Natural killer cell treated with Interleukin-12 subunit alpha and Interleukin-12 subunit beta and Interleukin-15 and Interleukin-18, amount 100 ng/mL, for 72 hours (primary cell): ENCODE measurements at places on chromosomes 7 and 10. TPM values are rescaled to one million over a fixed set of nuclear protein-coding genes. Genes with fewer than 3 reads are reported as not detected.

Gene PRSS37
- total RNA-seq = not detected

- H3K27me3 ChIP-seq = peaks cover 6% of the 10 kb centered on the region
- H3K4me1 ChIP-seq = no peaks in the 10 kb centered on the region
- no peak for DNase-seq
- H3K4me3 ChIP-seq = no peak overlapping the region
- no peak overlapping the region for H3K27ac ChIP-seq
- no peaks in the 10 kb centered on the region for H3K36me3 ChIP-seq
Observed at GRCh38 chr10:127234306-127234800, 38.0 kb upstream of the INSYN2A start.

GRCh38 chr7:128713794-128714193 lies 25.4 kb upstream of the CALU start:
- no peak overlapping the region for H3K4me3 ChIP-seq
- H3K27me3 ChIP-seq = peaks cover 18% of the 10 kb centered on the region
- H3K36me3 ChIP-seq = no peaks in the 10 kb centered on the region
- no peak overlapping the region for H3K27ac ChIP-seq
- no peaks in the 10 kb centered on the region for H3K4me1 ChIP-seq

Gene LBX1
- total RNA-seq = not detected

Gene SPACDR
- total RNA-seq = 4.2 TPM

DNA sequence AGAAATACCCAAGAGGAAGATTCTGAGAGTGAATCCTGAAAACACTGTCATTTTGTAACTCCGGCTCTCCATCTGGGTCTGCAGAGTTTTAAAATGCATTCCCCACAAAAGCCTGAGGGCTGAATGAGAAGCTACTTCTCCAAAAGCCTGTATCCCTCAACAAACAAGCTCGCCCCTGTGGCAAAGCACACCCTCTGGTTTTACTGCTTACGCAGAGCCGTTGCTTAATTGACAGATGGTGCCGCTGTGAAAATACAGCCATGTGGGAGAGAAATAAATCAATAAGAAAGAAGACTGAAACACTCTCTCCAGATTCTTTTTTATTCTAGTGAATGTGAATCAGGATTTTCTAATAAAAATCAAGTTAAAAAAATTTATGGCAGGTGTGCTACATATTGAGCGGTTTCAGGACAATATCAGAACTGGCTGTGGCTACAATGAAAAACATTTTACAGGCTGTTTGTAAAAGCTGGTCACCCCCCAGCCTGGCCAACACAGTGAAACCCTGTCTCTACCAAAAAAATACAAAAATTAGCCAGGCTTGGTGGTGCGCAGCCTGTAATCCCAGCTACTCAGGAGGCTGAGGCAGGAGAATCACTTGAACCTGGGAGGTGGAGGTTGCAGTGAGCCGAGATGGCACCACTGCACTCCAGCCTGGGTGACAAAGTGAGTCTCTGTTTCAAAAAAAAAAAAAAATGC lies 32.5 kb downstream of the C7orf33 start:
- no peak overlapping the region for H3K27ac ChIP-seq
- H3K4me1 ChIP-seq = peaks cover 33% of the 10 kb centered on the region
- no peak overlapping the region for H3K4me3 ChIP-seq
- peaks cover 13% of the 10 kb centered on the region for H3K36me3 ChIP-seq
- no peak for DNase-seq
- peaks cover 64% of the 10 kb centered on the region for H3K27me3 ChIP-seq

GRCh38 chr10:105148921-105149320 lies 507.8 kb downstream of the SORCS3 start:
- DNase-seq = no peak
- H3K27me3 ChIP-seq = no peaks in the 10 kb centered on the region
- no peaks in the 10 kb centered on the region for H3K36me3 ChIP-seq
- H3K4me1 ChIP-seq = no peaks in the 10 kb centered on the region
- no peak overlapping the region for H3K4me3 ChIP-seq

DNA sequence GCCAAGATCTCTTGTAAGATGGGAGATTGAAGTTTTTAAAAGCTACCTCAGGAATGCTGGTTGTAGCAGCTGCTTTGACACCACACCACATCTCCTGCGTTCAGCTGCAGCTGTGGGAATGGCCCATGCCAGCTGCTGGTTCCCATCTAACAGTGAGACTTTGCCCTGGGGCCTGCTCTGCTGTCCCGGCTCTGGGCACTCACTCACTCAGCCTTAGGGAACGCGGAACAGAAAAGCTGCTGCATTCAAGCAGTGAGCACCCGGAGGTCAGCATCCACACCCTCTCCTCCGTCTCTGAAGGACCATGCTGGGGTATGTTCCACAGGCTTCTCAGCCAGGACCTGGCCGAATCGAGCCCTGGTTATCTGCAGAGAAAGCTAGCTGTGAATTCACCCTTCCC lies 197.1 kb upstream of the CXCL12 start:
- H3K4me1 ChIP-seq = no peaks in the 10 kb centered on the region
- H3K27ac ChIP-seq = no peak overlapping the region
- no peak overlapping the region for H3K4me3 ChIP-seq
- no peak for DNase-seq

DNA sequence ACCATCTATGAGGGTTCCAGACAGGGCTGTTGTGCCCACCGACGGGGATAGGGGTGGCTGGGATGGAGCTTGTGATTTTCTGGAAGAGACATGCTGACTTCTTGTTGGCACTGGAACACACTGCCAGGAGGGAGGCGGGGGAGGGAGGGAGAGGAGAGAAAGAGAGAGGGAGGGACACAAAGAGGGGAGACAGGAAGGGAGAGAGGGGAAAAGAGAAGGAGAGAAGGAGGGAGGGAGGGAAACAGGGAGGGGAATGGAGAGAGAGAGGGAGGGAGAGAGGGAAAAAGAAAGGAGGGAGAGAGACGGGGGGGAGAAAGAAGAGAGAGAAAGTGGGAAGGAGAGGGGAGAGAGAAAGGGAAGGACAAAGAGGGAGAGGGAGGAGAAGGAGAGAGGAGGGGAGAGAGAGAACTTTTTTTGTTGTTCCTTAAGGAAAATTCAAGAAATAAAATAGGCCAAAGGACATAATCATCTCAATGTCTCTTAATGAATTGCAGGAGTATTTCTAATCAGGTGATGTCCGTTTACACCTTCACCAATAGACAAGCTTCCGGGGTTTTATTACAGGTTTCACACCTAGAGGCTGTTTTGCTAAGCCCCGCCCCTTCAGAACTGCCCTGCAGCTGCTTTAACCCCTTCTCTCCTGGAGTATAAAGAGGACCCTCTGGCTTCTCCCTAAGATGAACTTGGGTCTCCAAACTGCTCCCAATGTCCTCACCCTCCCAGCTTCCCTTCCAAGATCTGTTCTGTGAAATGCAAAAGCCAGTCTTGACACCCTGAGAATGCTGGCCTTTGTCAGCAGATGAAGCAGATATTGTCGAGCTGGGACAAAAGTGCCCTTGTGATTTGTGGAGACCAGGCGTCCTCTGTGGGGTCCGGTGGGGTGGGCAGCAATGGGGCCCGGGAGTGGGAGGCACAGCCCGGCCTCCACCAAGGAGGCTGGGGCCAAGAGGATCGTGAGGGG lies 82.0 kb upstream of the GTF2IRD1 start:
- H3K36me3 ChIP-seq = no peaks in the 10 kb centered on the region
- DNase-seq = no peak
- no peak overlapping the region for H3K4me3 ChIP-seq
- H3K4me1 ChIP-seq = peaks cover 11% of the 10 kb centered on the region
- no peak overlapping the region for H3K27ac ChIP-seq
- no peaks in the 10 kb centered on the region for H3K27me3 ChIP-seq

DNA sequence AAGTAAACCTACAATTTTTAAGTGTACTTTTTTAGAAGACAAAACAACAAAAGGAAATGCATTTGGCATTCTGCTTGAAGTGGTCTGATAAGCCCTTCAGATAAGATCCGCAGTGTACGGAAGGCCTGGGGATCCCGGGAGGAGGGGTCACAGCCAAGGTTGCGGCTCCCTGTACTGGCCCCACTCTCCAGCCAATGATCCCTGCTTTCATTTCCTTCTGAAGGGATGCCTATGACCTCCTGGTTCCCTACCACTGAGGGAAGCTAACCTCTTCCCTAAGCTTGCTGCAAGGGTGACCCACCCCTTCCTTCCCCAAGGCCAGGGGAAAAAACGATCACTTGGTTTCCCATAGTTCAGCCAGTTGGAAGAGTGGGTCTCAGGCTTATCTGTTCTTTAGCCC lies 5.3 kb downstream of the DENND2A start:
- H3K36me3 ChIP-seq = no peaks in the 10 kb centered on the region
- DNase-seq = no peak
- no peak overlapping the region for H3K4me3 ChIP-seq
- peaks cover 36% of the 10 kb centered on the region for H3K27me3 ChIP-seq

Gene FAM241B
- 1.1 TPM for total RNA-seq

DNA sequence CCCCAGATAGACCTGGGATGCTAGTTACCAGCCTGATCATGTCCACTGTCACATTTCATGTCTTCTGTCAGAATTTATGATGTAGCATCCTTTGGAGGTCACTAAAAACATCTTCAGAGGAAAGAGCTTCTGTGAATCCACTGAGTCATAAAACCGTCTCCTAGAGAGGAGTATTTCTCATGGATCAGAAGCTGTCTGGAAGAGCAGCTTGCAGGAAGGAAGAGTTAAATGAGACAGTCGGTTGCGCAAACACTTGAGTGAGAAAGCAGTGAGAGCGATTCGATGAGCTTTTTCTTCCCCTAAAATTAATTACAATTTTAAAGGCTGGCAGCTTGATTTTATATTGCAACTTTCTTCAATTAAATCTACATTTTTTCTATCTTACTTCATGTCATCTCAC lies 47.2 kb upstream of the WDR11 start:
- H3K4me3 ChIP-seq = no peak overlapping the region
- H3K27me3 ChIP-seq = peaks cover 10% of the 10 kb centered on the region
- H3K27ac ChIP-seq = no peak overlapping the region
- DNase-seq = no peak
- no peaks in the 10 kb centered on the region for H3K4me1 ChIP-seq

Gene ARHGAP21
- 25.7 TPM for total RNA-seq

Gene SCART1
- 2.0 TPM for total RNA-seq

GRCh38 chr10:103751667-103752290 lies 103.6 kb downstream of the SH3PXD2A start:
- DNase-seq = no peak
- no peaks in the 10 kb centered on the region for H3K27me3 ChIP-seq
- no peaks in the 10 kb centered on the region for H3K36me3 ChIP-seq

- peak overlapping the region; percentile 89 for H3K4me3 ChIP-seq
- no peak overlapping the region for H3K27ac ChIP-seq
- H3K36me3 ChIP-seq = peaks cover 4% of the 10 kb centered on the region
- no peak for DNase-seq
Observed at GRCh38 chr10:21496343-21497176, 28.9 kb downstream of the SKIDA1 start.

Gene GHRHR
- not detected for total RNA-seq
